ENCODE measurements at places on chromosomes 4 and X.

DNA sequence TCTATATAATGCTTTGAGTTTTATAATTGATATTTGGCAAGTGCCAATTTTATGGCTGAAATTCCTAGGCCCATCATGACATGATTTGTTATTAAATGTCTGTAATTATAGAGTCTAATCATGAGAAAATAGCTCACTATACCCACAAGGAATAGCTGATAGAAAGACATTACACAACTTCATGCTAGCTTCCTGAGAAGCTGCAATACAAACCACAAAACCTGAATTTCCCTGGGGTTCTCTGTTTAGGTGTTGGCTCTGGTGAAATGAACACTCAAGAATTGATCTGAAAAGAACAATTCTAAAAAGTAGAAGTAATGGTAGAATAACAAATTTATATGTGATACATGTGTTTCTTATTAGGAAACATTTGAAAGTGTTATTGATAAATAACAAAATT is 169.6 kb downstream of the GASK1B start:
- DNase-seq: no peak

- DNase-seq: no peak
Observed at GRCh38 chr4:6641971-6642320, 1.5 kb downstream of the MRFAP1 start.

GRCh38 chrX:52263417-52263816 is 78.7 kb downstream of the MAGED4 start:
- DNase-seq: no peak

- DNase-seq: no peak
Observed at GRCh38 chr4:107216379-107216778, 180.3 kb upstream of the DKK2 start.

- no peak for DNase-seq
Observed at GRCh38 chrX:40920351-40920750, 164.9 kb upstream of the USP9X start.

GRCh38 chr4:141335166-141335565 is 114.5 kb downstream of the ZNF330 start:
- DNase-seq: no peak

DNA sequence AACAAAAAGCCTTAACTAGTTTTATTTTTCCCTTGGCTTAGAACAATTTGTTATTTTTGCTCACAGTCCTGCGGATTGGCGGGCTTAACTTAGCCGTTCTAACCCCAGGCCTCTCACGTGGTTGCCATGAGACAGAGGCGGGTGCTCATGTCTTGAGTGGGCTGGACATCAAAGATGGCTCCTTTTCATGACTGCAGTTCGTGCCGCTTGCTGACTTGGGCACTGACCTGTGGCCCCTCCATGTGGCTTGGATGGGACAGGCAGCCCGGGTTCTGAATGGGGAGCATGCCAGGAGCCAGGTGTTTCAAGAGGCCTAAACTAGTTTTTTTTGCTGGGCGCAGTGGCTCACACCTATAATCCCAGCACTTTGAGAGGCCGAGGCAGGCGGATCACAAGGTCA is 40.7 kb downstream of the CDS1 start:
- no peak for DNase-seq

- no peak for DNase-seq
Observed at GRCh38 chr4:70298051-70298450, 36.7 kb upstream of the CABS1 start.

DNA sequence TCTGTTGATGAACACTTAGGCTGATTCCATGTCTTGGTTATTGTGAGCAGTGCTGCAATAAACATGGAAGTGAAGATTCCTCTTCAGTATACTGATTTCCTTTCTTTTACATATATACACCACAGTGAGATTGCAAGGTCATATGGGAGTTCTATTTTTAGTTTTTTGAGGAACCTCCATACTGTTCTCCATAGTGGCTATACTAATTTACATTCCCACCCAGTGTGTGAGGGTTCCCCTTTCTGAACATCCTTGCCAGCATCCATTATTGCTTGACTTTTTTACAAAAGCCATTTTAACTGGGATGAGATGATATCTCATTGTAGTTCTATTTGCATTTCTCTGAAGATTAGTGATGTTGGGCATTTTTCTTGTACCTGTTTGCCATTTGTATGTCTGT is 80.5 kb upstream of the GALNT7 start:
- DNase-seq: no peak

- no peak for DNase-seq
Observed at GRCh38 chrX:103556963-103557612, 28.2 kb upstream of the TCEAL4 start.

GRCh38 chr4:122434285-122434684 is 22.2 kb downstream of the IL2 start:
- DNase-seq: no peak

DNA sequence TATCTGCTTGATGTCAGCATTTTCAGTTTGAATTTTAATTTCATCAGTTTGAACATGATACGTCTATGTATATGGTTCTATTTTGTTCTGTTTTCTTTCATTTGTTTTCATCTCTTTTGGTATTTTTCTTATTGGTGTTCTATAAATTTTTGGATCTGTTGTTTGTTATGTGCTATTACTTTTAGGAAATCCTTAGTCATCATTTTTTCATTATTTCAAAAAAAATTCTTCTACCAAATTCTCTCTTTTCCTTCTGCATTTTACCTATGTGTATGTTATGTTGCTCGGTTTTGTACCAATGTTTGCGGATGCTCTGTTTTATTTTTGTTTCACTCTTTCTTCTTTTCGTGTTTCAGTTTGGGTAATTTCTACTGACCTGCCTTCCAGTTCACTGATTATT is 32.8 kb downstream of the NPY2R start:
- no peak for DNase-seq

Measured in endothelial cell (in vitro differentiated cells).